ENCODE measurements at places on chromosomes 16 and 17.
A peak's percentile ranks its signal among the peaks of the same experiment; 100 is the strongest.

GRCh38 chr17:56083475-56083874 is 69.8 kb upstream of the ANKFN1 start:
- no peak for DNase-seq

- DNase-seq: no peak
These were observed 561.6 kb upstream of the CDH8 start for GRCh38 chr16:62597875-62598274.

GRCh38 chr16:64638766-64639165 is 483.1 kb downstream of the CDH11 start:
- DNase-seq: no peak

- DNase-seq: peak; percentile 37
These were observed 4.2 kb downstream of the LDAF1 start for GRCh38 chr16:21162661-21163151.
